ENCODE measurements at places on chromosomes 13 and 19.

GRCh38 chr13:26202365-26202972 is 19.6 kb downstream of the RNF6 start:
- no peak for DNase-seq

DNA sequence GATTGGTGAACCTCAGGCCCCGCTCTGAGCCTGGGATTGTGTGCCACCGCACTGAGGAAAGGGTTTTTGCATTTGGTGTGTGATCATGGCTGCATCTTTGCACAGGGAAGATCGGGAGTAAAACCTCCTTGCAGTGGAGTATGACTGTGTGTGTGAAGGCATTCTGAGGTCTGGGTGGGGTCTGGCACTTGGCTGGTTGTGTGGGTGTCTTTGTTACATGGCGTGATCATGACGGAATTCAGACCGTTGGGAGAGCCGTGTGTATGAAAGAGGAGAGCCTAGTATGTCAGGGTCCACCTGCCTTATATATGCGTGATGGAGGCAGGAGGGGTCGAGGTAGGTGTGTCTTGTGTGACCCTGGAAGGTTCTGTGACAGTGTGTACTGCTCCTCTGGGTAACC is 740 bp upstream of the BEST2 start:
- no peak for DNase-seq

DNA sequence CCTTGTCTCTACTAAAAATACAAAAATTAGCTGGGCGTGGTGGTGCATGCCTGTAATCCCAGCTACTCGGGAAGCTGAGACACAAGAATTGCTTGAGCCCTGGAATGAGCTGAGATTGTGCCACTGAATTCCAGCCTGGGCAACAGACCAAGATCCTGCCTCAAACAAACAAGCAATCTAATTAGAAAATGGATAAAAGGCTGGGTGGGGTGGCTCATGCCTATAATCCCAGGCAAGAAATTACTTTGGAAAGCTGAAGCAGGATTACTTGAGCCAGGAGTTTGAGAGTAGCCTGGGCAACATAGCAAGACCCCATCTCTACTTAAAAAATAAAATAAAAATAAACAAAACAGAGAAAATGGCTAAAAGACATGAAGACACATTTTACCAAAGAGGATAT is 77.0 kb downstream of the CAB39L start:
- no peak for DNase-seq

DNA sequence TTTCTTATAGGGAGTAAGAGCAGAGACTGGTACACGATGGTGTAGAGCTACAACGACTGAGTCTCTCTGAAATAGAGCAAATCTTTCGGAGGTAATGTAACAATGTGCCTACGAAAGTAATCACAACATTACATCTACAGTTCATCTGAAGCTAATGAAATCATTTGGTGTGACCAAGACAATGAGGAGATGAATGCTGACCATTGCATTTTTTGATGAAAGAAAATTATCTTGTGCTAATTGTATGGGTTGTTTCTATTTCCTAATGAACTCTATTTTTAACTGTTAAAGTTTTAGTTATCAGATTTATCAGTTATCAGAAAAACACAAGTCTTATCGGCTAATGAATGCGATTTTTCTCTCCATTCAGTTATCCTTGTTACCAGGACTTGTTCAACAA is 913.4 kb downstream of the SLITRK6 start:
- DNase-seq = no peak

- DNase-seq = no peak
Observed at GRCh38 chr13:26133851-26134250, 82.0 kb upstream of the SHISA2 start.

GRCh38 chr19:32877323-32877912 is 7.9 kb upstream of the SLC7A9 start:
- DNase-seq = no peak

GRCh38 chr19:15297416-15298224 is 34.7 kb downstream of the BRD4 start:
- peak; percentile 39 for DNase-seq

GRCh38 chr19:6797646-6798045 is 25.1 kb downstream of the VAV1 start:
- DNase-seq = no peak

GRCh38 chr19:42246922-42247639 is 4.7 kb upstream of the GSK3A start:
- DNase-seq = no peak

DNA sequence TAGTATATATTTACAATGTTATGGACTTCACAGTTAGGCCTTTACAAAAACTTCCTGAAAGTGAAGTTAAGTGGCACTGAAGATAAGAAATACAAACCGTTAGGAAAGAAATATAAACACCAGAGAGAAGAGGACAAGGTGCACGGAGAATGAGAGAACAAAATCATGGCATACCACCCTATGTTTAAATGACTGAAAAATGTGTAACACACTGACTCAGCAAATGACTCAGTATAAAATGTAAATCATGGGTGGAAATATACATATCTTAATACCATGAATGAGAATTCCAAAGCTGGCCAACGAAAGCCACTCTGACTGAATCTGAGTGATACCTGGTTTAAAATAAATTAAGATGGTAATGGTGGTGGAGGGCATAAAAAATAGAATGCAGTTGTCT is 260.8 kb downstream of the DNAJC15 start:
- no peak for DNase-seq

DNA sequence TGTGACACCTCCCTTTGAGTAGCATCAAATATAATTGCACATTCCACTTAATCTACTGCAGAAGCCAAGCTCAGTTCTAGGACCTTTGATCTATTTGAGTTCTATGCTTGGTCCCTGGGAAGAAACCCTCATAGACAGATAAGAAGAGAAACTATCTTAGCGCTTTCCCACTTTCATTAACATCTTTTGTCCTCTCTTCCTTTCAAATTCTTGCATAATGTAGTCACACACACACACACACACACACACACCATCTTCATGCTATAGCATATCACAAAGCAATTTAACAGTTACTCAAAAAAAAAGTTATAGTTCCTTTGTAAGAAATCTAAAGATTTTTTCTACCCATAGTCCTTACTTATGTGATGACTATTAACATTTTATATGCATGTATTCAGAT is 735.9 kb upstream of the PCDH9 start:
- DNase-seq = no peak

- no peak for DNase-seq
Observed at GRCh38 chr13:30830638-30830965, 75.5 kb upstream of the MEDAG start.

DNA sequence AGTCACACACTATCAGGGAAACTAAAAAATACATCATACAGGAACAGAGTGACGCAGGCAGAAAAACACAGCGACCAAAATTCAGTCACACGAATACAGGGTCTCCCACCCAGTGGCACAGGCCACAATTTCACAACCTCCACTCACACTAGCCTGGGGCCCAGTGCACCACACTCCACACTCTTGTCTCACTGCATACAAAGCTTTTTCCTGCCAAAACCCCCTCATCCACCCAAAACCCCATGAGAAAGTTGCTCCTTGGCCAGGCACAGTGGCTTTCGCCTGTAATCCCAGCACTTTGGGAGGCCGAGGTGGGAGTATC is 1.2 kb downstream of the S1PR5 start:
- DNase-seq = no peak

DNA sequence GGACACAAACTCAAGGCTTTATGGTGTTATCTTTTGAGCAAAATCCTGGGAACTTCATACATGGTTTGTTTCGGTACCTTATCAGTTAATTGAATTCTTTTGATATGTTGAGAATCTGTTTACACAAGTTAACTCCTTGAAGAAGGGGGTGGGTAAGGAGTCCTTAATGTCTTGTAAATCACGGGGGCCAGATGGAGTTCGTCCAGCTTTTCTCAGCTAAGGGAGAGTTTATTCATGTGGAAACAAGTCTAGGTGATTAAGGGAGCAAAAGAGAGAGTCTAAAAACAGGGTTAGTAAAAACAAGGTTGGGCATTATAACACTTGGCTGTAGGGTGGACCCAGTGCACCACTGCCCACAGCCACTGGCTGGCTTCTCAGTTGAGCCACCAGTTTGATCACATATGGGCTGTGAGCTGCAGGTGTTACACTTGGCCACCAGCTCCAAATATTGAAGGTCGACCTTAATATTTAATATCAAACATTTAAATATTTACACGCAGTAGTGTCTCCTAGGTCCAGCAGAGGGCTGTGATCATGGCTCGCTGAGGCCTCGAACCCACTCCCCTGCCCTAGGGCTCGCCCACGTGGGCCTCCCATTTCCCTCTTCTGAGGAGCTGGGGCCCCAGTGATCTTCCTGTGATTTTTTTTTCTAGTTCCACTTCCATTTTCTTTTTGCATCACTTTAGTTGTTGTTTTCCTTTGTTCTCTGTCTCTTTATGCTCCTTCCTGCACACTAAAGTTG is 21.0 kb upstream of the ZNF43 start:
- DNase-seq = peak; percentile 55

GRCh38 chr13:94549232-94550061 is 46.5 kb downstream of the TGDS start:
- peak; percentile 96 for DNase-seq

DNA sequence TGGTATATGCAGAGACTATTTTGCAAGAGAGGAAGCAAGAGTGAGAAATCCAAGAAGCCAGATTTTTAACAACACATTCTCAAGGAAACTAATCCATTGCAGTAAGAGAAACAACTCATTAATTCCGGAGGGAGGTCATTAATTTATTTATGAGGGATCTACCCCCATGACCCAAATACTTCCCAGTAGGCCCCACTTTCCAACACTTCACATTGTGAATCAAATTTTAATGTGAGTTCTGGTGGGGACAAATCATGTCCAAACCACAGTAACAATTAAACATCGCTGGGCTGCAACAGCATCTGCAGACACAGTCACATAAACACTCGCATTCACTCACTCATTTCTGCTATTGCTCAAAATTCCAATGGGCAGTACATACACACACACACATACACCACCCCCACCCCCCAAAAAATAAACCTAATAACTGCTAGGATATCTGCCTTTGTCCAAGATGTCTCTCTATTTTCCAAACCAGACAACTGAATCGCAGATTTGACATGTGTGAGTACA is 1483.7 kb downstream of the PCDH9 start:
- DNase-seq = no peak

DNA sequence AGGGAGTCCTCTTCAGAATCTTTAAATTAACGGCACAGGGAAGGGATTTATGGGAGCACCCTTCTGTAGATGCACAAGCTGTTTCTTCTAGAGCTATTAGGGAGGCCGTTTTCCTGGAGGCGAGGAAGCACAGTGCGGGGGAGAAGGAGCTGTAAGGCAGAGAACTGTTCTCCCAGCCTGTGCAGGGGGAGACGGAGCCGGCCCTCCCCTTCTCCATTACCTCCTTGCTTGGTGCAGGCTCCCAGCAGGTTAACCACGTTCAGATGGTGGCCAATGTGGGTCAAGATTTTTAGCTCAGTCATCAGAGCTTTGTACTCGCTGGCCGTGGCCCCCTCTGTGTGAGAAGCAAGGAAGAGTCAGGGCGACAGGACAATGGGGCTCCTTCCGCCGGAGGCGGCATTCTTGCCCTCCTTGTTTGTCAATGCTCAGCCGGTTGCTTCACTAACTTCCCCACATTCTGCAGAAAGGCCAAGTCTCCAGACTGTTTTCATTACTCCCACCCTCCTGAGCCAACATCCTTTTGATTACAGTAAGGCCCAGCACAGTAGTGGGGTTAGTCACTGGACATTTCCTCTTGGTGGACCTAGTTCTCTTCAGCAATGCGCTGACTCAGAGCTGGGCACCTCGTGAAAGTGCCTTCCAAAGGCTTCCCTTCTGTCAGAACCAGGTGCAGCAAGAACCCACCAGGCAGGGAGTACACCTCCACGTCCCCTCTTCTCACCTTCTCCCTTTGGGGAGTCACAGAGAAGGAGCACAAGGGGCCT is 165.4 kb downstream of the FLT1 start:
- no peak for DNase-seq

DNA sequence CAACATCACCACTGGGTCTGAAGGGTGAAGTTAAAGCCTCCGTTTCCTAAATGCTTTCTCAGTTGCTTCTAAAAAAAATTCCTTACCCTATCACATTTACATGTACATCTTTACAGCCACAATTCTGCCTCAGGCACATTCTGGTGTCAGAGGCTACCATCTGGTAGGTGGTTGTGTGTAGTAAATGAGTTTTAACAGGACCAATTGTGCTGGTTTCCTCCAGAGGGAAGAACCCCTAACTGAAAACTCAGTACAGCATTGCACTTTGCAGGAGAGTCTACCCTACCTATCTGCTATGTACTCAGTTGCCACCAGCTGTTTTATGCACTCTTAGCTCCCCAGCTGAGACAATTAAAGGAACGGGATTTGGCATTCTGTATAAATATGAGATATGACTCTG is 1576.5 kb downstream of the PCDH9 start:
- no peak for DNase-seq

DNA sequence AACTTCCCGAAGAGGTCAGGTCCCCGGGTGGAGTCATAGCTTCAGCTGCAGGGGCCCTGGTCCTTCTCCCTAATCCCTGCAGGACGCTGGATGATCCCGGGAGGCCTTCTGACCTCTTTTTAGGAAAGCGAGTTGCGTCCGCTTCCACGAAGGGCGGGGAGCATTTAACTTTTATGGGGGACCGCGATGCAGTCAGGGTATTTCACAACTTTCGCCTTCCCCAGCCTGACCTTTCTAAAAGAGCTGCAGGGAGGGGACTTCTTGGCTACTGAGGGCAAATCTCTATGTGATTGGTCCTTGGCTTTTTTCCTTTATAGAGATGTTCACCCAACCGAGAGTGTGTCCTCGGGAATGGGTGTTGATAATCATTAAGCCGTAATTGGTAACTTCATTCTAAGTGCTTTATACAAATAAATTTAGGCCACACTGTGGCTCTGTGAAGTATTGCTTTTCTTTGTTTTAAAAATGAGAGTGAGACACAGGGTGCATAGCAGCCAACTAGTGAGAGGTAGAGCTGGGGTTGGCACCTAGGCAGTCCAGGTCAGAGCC is 778 bp downstream of the ZNF230 start:
- no peak for DNase-seq

- DNase-seq = no peak
Observed at GRCh38 chr13:76245920-76246319, 609.8 kb downstream of the LMO7 start.

DNA sequence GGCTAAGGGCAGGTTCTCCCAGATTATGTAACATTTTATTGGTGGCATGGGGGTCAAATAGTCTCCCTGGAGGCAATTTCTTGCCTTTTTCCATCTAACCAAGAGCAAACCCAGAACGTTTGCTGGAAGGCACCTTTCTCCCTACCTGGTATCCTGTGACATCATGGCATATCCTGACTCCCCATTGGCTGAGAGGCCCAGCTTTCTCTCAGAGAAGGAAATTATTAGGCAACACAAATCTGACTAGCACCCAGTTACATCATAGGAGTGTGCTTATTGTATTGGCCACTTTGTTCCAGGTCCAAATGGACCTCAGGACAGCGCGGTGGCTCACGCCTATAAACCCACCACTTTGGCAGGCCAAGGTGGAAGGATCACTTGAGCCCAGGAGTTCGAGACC is 13.0 kb downstream of the NTN5 start:
- DNase-seq = no peak

GRCh38 chr13:100724568-100724967 is 50.0 kb upstream of the TMTC4 start:
- DNase-seq = no peak

- no peak for DNase-seq
Observed at GRCh38 chr13:41981951-41982715, 21.2 kb upstream of the VWA8 start.
